ENCODE measurements at places on chromosomes 11 and 22.

- DNase-seq = peak; percentile 27
Measured at GRCh38 chr11:29159552-29160465, 857.0 kb downstream of the KCNA4 start.

- no peak for DNase-seq
Measured at GRCh38 chr11:25065746-25066145, 568.9 kb downstream of the LUZP2 start.

GRCh38 chr11:95268391-95268790, 37.4 kb upstream of the SESN3 start:
- no peak for DNase-seq

GRCh38 chr11:645536-645935, 8.5 kb downstream of the DRD4 start:
- DNase-seq = no peak

DNA sequence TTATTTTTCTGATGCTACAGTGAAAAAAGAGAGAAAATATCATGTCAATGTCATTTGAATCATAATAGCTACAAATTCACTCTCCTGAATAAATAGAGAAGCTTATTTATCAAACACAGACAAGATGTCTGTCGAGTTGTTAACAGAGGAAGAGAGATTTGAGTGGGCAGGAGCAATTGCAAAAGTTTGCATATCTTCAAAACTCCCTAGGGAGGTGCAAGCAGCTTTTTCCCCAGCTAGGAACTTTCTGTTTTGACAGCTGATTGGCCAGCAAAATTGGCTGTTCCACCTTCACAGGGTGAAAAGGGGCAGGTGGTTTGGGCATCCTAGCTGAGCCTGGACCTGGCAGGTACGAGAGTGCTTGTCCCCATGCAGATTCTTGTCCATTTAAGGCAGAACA, 98.2 kb downstream of the NTM start:
- no peak for DNase-seq

- DNase-seq = no peak
Measured at GRCh38 chr11:126414615-126415014, 59.1 kb downstream of the ST3GAL4 start.

DNA sequence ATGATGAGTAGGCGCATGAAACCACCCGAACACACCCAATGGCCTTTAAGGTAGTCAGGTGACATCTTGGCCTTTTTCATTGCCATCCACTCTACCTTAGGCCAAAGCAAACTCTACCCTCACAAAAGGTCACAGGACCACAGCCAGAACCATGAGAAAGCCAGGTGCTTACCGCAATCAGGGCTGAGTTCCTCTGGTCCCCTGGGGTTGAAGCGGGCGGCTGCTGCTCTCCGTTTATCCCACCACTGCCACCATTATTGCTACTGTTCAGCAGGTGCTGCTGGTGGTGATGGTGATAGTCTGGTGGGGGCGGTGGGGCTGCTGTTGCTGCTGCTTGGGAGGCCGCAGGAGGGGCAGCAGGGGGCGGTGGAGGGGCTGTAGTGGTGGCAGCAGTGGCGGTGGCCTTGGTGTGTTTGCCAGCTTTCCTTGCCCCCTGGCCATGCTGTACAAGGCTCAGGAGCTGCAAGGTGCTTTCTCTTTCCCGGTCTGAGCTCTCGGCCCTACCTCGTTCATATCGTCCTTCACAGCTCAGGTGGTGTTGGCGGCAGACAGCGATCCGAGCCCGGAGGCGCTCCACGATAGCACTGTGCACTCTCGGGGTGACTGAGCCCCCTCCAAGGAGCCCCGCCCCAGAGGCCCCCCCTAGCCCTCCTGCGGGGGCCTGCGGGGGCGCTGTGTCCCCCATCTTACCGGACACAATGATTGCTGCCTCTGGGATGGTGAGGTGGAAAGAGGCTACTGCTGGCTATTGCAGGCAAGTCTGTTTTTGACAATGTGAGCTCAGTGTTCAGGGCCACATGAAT, 1.6 kb downstream of the MAML2 start:
- peak; percentile 75 for DNase-seq

GRCh38 chr22:27602390-27602789, 199.2 kb downstream of the MN1 start:
- DNase-seq = no peak

DNA sequence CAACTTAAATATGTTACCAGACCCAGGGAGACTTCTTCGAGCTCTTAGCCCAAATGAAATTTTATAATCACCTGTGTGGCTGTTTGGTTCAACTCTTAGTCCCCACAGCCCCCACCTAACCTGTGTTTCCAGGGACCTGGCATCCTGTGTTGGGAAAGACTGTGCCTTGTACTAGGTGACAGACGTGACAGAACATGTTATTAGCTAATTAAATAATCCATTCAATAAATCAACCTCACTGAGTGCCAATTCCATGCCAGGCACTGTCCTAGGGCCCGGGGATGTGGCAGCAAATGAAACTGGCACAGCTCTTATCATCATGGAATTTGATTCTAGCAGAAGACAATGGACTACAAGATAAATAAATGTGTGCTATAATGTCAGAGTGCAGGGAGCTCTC, 431.9 kb downstream of the MIAT start:
- DNase-seq = no peak

DNA sequence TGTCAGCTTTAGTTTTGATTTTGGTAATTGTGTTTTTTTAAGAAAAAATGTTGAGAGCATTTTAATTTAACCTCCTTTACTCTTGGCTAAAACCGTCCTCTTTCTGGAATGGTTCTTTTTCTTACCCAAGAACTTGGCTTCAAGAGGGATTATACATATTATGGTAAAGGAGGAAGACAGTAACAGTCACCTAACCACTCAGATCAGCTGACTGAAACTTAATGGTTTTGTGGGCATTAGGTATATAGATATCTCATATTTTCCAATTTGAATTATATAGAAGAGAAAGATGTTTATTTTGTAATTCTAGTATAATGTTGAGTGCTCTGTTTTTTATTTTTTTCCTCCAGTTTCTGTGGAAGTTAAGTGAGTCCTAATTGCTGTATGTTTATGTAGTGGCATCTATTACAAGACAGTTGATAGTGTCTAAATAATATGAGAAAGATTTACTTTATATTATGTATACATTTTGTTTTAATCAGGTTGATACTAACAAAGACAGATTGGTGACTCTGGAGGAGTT, 36.6 kb upstream of the NCR3LG1 start:
- no peak for DNase-seq

DNA sequence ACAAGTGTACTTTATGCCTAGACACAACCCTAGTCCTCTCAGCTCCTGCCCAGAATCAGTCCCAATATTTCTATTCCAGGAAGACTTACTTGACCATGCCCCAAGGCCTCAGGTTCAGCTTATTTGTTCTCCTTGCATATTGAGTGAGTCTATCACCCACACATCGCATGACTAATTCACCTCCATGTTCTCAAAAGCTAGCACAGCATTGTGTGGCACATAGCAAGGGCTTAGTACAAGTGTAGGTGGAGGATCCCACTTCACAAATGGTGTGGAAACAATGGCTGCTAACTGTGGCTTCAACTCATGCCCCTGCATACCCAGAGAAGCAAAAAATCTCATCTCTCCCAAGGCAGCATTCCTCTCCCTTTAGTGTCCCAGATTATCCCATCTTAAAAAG, 602.6 kb upstream of the API5 start:
- no peak for DNase-seq

DNA sequence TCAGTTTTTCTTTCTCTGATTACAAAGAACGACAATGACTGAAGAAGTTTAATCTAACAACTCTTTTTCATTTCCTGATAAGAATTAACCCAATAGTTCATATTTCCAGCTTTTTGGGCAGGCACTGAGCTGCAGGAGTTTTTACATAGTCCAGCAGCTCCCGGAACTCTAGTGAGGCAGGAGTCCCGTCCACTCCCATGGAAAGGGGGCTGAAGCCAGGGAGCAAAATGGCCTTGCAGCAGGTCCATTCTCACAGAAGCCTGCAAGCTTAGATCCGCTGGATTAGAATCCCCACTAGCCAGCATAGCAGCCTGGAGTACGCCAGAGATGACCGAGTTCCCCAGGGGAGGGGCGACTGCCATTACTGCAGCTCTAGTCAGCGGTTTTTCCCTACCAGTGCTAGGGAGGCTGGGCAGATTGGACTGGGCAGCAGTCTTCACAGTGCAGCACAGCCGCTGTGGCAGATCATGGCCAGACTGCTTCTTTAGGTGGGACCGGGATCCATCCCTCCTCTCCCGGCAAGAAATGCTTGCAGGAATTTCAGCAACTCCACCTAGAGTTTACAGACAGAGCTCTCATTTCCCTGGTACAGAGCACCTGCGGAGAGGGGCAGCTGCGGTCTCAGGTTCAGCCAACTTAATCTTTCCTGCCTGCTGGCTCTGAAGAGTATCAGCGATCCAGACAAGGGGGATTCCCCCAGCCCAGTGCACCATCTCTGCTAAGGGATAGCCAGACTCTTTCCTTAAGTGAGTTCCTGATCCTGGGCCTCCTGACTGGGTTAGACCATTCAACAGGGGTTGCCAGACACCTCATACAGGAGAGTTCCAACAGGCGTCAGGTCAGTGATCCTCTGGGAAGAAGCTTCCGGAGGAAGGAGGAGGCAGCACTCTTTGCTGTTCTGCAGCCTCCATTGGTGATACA, 742 bp upstream of the CASP4 start:
- DNase-seq = peak; percentile 25

GRCh38 chr11:58485961-58486360, 21.9 kb downstream of the OR5B21 start:
- no peak for DNase-seq

GRCh38 chr11:59368238-59369022, 9.7 kb downstream of the OR5AN1 start:
- no peak for DNase-seq

DNA sequence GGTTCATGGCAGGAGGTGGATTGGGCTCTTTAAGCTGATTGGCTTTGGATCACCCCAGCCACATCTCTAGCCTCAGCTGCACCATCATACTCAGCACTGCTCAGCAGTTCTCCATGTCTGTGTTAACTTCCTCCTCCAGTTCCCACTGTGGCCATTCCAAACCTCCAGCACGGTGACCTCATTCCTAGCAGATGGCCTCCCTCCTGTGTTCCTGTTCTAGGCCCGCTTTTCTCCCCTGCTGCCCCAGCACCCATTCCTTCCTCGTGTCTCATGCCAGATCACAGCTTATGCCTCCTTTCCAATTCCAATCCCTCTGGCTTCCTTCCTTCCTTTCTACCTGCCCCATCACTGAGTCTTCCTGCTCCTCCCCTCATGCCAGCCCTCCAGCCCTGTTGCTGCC, 96.1 kb downstream of the MICAL2 start:
- DNase-seq = no peak

GRCh38 chr11:124036666-124037065, 4.5 kb downstream of the OR10G7 start:
- DNase-seq = no peak

DNA sequence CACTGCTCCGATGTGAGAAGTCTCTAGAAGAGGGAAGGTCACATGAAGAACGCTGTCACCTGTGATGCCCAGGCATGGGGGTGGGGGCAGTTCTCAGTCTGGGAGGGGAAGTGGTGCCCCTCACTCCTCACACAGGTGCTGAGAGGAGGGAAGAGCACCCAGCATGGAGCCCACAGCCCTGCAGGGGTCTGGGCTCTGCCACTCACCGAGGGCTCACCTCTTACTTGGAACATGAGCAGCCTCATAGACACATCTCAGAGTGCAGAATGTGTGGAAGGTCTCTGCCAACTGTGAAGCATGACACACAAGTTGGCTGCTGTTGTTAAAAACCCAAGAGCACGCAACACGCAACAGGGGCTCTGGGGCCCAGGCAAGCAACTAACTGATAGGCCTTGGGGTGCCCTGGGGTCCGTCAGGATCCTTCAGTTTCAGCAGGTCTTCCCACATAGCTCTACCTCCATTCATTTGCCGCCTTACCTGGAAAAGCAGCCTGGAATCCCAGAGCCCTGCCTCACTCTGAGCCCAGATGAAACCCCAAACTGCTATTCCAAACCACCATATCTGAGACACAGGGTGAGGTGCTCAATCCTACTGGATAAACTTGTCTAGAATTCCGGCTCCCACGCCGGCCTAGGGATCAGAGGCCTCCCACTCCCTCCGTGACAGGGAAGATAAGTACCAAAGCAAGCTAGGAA, 17.5 kb upstream of the TMPRSS4 start:
- no peak for DNase-seq

- peak; percentile 49 for DNase-seq
Measured at GRCh38 chr22:49971232-49972162, 10.9 kb downstream of the PIM3 start.

DNA sequence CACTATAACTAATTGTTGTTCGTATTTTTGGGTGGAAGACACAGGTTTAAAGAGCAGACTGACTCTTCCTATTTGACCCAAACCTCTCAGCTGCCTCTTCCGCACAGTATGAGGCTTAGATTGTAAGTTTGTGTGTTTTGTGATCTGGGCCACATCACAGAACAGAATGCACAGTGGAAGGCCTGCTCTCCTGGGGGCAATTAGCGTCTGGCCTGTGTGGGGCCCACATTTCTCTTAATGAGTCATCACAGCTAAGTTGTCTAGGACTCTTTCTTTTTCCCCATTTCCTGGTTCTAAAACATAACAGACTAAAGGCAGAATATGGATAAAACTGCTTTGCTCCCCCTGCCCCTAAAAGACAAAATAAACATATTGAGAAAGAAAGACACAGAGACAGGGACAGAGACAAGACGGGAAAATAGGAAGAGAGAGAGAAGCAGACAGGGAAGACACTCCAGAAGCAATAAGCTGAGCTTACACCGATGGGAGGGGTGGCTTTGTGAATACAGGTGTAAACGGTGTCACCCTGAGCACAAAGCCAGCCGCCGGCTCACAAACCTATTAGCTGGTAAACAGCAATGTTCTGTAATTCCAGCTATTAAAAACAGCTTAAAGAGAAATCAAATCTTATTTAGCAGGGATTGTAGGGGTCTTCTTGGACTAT, 127.4 kb upstream of the OPCML start:
- no peak for DNase-seq

DNA sequence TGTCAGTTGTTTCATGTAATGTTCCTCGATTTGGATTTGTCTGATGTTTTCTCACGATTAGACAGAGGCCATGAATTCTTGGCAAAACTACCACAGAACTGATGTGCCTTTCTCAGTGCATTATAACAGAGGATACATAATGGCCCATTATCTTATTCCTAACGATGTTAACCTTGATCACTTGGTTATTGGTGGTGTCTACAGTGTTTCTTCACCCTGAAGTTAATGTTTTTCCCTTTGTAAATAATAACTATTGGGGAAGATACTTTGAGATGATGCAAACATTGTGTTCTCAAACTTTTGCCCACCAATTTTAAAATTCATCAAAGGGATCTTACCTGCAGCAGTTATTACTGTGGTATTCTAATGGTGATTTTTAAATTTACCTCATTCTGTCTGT, 13.1 kb downstream of the RAB6A start:
- no peak for DNase-seq

- no peak for DNase-seq
Measured at GRCh38 chr11:68011051-68011943, 1.2 kb downstream of the ALDH3B1 start.

GRCh38 chr11:64072403-64072802, 36.7 kb downstream of the FLRT1 start:
- DNase-seq = no peak

- DNase-seq = no peak
Measured at GRCh38 chr11:78298291-78298771, 109.6 kb downstream of the USP35 start.

GRCh38 chr22:37220543-37220981, 8.3 kb upstream of the SSTR3 start:
- DNase-seq = no peak
